ENCODE measurements at places on chromosomes 3 and 15.

DNA sequence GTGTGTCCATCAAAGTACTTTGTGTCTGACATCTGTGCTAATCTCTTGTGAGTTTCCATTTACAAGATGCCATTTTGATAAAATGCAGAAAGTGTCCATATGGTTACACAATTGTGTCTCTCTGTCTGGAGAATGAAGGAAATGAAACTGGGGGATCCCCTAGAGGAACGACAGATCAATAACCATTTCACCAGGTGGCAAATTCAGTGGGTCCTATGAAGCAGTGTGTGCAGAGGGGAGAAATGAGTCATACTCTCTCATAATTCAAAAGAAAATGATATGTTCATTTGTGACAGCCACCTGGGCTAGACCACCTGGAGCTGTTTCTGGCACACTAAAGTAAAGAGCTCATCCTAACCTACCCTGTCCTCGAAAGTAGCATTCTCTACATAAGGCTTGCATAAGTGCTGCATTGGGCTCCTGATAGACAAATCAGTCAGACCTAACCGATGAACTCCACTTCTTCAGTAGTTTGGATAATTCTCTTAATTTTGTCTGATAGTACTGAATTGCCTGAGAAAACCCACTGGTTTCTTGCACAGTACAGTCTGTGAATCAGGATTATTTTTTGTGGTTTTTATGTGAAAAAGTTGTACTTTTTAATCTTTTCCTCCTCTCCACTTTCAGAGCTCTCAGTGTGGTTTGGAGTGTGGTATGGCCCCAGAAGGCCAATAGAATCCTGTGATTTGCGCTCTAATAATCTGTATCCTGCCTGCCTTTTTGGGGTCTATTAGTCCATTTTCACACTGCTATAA, 10.3 kb upstream of the CD47 start:
- DNase-seq, result no peak

DNA sequence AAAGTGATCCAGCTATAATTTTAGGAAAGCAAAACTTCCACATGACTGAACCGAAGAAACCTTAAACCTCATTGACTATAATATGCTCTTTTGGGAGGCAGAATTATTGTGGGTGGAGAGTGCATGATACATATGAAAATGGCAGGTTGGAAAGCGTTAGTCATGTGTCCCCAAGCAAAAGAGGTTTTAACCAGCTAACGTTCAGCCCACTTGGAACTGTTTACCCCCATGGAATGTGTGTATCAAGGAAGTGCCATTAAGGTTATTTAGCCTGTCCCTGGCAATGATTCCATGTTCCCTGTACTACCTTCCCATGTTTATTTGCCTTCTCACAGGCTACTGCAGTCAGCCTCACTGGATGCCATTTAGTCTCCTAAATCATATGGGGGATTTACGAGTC, 44.1 kb upstream of the LRRC58 start:
- DNase-seq, result no peak

DNA sequence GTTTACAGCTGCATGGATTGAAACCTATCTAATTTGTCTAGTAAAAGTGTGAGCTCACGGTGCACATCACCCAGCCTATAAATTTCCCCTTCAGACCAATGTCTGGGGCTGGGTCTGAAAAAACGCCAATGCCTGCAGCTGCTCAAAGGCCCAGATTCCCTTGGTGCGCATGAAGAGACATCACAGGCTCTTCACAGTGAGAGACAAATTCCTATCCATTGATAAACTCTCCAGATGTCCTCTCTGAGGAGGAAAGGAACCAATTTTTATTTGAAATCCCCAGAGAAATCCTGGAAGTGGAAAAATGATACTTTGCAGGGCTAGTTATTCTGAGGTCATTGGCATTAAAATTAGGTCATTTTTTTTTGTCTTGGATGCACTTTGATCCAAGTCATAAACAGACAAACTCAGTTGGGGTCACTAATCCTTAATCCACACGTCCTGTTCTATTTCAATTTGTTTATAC, 360.5 kb downstream of the EPHA3 start:
- DNase-seq, result no peak

DNA sequence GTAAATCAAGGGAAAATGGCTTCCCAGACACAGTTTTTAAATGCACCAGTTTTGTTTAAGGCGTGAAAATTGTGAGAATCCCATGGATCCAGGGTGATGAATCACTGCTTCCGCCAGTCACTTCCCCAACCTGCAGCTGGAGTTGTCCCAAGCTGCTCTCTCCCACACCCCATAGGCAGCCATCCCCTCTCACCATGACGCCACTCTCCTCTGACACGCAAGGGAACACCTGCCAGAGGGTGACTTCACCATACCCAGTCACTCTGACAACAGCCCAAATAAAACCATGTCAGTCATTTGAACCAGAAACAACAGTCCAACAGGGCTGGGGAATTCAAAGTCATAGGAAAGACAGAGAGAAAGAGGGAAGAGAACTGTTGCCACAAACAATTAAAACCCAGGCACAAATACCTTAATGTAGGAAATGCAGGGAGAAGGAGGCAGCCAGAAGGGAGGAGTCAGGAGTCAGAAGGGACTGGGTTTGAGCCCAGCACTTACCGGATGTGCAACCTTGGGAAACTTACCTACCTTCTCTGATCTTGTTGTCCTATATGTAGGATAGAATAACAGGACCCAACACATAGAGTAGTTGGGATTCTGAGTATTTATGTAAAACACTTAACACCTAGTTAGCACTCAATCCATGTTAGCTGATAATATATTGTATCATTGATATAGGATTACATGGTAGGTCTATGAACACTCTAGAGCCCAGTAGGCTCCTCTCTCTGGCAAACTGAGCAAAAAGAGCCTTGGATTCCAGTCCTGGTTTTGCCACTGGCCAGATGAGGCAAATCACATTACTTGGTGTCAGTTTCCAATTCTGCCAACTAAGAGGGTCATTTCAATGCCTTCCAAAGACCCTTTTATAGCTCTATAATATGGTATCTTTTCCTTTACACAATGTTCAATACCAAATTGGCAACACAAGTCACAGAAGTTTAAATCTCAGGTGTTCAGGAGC, 326.3 kb upstream of the ICE2 start:
- DNase-seq, result no peak

GRCh38 chr3:101189796-101190195, 130.6 kb downstream of the IMPG2 start:
- DNase-seq, result no peak

- DNase-seq, result no peak
Measured at GRCh38 chr3:169083163-169083562, 580.3 kb downstream of the MECOM start.

- no peak for DNase-seq
Measured at GRCh38 chr15:85116066-85116465, 134.4 kb downstream of the PDE8A start.

GRCh38 chr3:135034891-135035440, 239.9 kb downstream of the EPHB1 start:
- no peak for DNase-seq

- no peak for DNase-seq
Measured at GRCh38 chr3:28761375-28761774, 412.8 kb upstream of the AZI2 start.

DNA sequence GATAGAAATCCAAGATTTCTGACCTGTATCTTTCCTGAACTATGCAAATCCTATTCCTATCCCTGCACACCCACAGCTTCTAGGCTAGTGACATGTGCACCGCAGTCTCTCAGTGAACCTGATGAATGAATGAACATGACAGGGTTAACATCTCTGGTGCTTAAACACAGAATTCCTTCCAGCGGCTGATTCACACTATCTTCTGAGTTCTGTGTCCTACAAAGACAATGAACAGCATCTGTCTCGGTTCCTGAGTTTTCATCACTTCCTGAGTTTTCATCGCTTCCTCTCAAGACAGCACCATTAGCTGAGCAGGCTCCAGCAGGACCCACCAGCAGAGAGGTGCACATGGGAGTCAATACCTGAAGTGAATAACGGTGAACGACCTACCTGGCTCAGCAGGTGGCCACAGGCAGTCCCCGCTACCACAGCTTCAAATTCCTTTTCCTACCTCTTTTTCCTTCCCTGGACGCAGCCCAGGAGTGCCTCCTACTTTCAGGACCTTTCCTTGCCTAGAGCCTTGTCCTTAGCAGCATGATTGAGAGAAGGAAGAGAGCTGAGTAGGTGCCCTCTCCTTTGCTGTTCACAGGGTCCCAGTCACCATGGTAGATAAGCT, 113.5 kb downstream of the IGF2BP2 start:
- DNase-seq, result no peak

GRCh38 chr3:100040451-100041225, 73.7 kb downstream of the FILIP1L start:
- peak; percentile 39 for DNase-seq

- DNase-seq, result peak; percentile 33
Measured at GRCh38 chr3:160451602-160452001, 2.0 kb upstream of the TRIM59 start.

DNA sequence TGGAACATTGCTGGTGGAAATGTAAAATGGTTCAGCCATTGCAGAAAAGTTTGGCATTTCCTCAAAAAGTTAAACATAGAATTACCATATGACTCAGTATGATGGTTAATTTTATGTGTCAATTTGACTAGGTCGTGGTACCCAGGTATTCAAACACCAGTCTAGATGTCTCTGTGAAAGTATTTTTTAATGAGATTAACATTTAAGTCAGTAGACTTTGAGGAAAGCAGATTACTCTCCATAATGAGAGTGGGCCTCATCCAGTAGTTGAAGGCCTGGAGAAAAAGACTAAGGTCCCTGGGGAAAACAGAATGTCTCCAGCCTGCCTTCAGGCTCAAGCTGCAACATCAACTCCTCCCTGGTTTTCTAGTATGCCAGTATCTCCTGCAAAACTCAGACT, 42.3 kb upstream of the TMEM87A start:
- no peak for DNase-seq

- DNase-seq, result no peak
Measured at GRCh38 chr15:53414167-53414566, 345.3 kb downstream of the WDR72 start.

DNA sequence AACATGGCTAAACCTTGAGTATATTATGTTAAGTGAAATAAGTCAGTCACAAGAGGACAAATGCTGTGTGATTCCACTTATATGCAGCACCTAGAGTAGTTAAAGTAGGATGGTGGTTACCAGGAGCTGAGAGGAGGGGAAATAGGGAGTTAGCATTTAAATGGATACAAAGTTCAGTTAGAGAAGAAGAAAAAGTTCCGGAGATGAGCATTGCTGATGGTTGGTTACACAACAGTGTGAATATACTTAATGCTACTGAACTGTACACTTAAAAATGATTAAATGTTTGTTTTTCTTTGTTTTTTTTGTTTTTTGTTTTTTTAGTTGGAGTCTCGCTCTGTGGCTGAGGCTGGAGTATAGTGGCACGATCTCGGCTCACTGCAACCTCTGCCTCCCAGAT, 67.7 kb upstream of the OSTN start:
- no peak for DNase-seq

DNA sequence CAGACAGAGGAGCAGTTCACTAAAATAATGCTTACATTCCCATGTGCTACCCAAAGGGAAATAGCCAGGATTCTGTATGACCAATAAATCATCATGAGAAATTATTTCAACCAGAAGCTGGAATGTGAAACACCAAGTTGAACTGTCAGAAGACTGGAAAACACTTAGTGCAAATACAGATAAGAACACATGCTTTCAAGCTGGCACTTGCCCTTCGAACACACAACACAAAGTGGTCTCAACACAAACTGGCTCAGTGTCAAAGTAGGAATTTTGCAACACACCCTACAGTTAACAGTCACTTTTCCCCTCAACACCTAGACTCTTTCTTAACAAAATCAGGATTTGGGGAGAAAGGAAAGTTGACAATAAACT, 1.3 kb downstream of the FSD2 start:
- no peak for DNase-seq

DNA sequence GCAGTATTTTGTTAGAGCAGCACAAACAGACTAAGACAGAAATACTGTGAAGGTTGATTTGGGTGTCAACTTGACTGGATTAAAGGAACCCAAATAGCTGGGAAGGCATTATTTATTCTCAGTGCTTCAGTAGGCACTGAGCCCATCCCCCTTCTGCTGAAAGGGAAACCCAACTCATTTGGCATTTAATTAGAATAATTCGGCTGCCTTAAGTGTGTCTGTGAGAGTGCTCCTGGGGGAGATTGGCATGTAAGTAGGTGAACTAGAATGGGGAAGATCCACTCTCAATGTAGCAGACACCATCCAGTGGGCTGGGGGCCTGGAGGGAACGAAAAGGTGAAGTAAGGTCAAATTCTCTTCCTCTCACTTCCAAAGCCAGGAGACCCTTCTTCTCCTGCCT, 20.5 kb upstream of the SLCO3A1 start:
- no peak for DNase-seq

DNA sequence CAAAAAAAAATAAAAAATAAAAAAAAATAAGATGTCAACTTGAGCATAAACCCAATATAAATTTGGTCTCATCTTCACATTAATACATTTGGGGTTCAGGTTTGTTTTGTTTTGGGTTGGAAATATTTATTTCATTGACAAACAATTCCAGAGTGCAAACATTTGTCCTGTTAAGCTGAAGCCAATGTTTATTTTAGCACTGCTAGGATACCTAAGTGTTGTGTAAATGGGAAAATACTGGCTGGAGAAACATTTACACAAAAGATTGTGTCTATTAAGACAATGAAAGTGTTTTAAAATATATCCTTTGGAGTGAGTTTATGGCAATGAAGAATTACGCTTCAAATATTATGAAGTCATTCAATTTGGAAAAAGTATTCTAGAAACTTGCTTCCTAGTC, 91.1 kb downstream of the MEIS2 start:
- DNase-seq, result no peak

DNA sequence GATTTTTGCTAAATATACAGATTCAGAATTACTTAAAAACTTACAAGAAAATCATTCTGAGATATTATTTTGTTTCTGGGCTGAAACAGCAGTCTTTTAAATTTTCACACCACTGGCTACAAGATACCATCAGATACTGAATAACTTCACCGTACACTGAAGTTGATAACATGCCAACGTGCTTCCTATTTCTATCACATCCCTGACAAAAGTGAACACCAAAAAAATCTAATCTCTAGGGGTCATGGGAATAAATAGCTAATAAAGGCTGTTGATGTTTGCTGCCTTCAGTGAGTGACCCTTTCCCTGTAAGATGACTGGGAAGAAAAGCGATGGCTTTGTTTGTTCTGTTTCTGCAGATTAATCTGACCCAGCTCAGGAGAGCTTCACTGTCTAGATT, 120.5 kb downstream of the DUT start:
- no peak for DNase-seq

- no peak for DNase-seq
Measured at GRCh38 chr15:77506311-77507142, 85.8 kb downstream of the HMG20A start.

GRCh38 chr15:40136470-40137302, 24.2 kb upstream of the BUB1B start:
- no peak for DNase-seq

Measured in HFF-Myc (cell line).